GM23248 (cell line): ENCODE measurements at places on chromosomes 3 and 15.
A peak's percentile ranks its signal among the peaks of the same experiment; 100 is the strongest.

DNA sequence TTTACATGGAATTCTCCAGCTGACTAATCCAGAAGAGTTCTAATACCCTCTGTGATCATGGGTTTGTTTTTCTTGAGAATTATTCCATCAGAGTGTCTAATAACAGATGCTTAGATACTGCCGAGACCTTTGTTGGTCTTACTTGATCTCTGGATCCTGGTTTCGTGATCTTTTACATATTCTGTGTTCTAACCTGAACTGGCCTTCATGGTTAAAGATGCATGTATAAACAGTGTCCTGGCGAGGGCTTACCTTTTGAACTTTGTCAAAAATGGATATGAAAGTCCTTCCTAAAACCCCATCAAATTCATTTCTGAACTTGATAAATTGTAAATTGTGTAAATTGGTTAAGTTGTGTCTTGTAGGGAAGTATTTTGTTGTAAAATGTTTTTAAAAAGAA, 24.8 kb downstream of the UBE2Q2 start:
- DNase-seq: no peak

- DNase-seq: peak; percentile 95
These were observed 585 bp downstream of the KIF23 start for GRCh38 chr15:69414701-69415167.

- peak; percentile 32 for DNase-seq
These were observed 746.6 kb upstream of the CFAP20DC start for GRCh38 chr3:59796456-59796855.

- no peak for DNase-seq
These were observed 1.6 kb upstream of the ACTC1 start for GRCh38 chr15:34796847-34797435.
